ENCODE measurements at places on chromosomes 6 and 20.

GRCh38 chr6:129923530-129924250 lies 62.6 kb upstream of the TMEM244 start:
- no peak for DNase-seq

DNA sequence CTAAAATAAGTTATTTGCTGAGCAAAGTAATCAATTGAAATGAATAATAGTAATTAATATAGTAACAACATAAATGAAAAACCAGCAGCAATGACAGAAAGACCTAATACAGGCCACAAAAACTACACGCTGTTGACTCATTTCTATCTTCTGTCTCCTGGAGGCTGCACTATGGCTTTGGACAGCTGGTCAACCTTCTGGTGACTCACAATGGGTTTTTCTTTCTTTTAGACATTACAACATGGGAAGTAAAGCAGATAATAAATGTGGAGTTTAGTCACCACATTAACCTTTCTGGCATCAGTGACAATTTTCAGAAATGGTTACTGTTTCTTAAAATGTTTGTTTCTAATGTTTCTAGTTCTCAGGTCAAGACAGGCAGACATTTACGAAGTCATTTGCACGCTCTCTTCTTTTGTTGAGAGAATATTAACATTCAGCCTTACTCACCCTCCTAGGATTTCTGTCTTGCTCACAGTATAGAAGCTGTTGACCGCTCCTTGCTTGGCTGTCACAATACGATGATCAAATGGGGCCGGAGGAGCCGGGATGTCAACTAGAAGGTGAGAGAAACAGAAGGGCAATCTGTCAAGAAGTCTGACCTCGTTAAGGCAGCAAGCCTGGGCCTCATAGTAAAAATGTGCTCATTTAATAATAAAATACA lies 62.2 kb downstream of the MYLK4 start:
- no peak for DNase-seq

DNA sequence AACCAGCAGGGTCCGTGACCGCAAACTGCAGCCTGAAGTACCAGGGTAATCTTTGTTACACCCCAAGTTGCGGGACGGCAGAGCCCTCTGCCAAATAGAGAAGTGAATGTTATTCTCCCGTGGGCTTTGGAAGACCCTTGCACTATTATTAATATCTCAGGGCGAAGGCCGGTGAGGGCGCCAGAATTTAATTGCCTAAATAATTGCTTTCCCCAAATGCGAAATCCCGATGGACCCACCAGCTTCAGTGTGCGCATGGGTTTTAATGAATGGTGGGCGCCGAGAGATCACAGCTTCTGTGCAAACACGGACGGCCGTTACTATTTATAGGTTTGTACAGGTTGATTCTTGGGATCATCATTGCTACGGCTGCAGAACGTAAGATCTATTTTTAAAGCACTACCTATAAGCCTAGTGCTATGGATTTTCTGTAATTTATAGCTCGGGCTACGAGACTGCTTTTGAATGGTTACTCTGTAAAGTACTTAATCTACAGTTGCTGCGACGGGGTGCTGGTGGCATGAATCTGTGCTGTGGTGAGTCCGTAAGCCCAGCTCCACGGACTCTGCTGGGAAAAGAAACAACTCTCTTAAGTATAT lies 15.2 kb upstream of the PHACTR3 start:
- no peak for DNase-seq

- DNase-seq: no peak
These were observed 189.2 kb upstream of the AGPAT4 start for GRCh38 chr6:161463071-161463470.

GRCh38 chr6:134373282-134373922 lies 55.5 kb upstream of the SGK1 start:
- DNase-seq: no peak

GRCh38 chr6:127606131-127606562 lies 29.2 kb downstream of the C6orf58 start:
- peak; percentile 53 for DNase-seq

- peak; percentile 38 for DNase-seq
These were observed 2.5 kb downstream of the SMIM13 start for GRCh38 chr6:11096109-11096508.

DNA sequence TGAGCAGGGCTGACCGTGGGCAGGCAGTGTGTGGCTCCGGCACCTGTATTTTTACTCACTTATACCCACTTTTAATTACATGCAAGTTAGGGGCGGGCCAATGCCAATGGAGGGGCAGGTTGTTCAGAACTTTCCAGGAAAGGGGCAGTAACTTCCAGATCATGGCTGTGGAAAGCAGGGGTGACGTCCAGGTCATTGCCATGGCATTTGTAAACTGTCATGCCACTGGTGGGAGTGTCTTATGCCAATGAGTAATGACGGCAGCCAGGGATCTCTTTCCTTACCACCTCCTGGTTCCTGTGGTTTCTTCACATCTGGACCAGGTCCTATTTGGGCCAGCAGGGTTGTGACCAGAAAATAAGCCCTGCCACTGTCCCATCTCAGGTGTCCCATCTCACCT lies 258.7 kb downstream of the THBS2 start:
- DNase-seq: no peak

- DNase-seq: peak; percentile 5
These were observed 87.3 kb upstream of the AKIRIN2 start for GRCh38 chr6:87789198-87789899.

DNA sequence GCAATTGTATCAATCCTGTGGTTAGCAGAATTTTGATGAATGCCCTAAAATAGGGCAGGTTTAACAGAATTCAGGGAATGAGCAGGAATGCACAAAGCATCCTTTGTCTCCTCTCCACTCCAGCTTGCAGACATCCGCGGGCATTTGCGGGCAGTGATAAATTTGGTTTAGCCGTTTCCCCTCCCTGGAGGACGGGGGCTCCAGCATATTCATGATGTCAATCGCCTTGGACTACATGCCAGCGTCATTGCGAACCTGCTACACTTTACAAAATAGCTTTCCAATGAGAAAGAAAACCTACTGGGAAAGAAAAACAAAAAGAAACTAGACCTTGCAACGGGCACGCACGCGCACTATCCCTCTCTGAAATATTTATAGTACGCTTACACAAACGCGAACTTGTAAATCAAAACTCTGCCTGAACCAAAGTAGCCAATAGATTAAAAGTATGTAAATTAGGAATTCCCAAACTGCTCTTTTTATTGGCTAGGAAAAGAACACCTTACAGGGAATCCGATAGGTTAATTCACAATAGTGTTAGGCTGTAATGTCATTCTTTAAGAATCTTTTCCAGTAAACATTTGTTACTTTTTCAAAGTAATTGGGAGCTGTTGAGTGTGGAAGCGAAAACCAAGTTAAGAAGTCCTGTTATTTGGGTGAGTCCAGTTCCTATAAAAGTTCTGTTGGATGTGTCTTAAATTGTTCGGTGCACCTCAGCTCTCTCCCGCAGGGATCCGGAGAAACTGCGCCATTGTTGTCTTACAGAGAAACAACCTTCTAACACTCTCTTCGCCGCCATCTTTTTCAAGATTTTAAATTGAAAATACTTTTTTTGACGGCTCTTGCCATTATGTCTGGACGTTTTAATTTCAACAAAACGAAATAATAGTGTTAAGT lies 136.7 kb downstream of the HFE start:
- peak; percentile 89 for DNase-seq

GRCh38 chr6:54646069-54646950 lies 200.3 kb upstream of the FAM83B start:
- DNase-seq: no peak

GRCh38 chr6:4280707-4281106 lies 145.3 kb upstream of the ECI2 start:
- DNase-seq: peak; percentile 31

DNA sequence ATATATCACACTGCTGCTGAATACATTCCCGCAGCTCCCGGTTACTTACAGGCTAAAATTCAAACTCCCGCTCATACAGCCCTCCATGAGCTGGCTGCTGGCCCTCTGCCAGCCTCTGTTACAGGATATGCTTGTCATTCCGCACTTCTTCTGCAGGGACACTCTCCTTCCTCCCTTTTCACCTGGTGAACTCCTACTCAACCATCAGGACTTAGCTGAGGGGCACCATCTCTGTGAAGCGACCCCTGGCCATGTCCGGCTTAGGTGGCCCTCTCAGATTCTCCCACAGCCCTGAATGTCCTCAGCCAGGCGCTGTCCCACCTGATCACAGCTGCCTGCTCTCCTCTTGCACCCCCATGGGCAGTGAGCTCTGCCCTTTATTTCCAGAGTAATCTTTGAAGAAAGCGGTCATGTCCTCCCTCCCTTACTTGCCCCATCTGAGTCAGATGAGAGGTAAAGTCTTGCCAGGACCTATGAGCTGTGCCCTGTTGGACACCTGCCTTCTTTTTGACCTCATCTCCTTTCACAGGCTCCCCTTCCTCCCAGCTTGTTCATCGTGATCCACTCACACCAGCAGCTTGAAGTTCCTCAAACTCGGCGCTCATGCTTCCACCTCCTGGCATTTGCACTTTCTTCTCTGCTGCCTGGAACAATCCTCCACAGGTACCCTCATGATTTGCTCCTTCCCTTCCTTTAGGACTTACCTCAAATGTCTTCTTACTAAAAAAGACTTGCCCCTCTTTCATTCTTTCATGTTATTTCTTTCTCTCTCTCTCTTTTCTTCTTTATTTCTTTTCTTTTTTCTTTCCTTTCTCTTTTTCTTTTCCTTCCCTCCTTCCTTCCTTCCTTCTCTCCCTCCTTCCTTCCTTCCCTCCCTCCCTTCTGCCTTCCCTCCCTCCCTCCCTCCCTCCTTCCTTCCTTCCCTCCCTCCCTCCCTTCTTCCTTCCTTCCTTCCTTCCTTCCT lies 5.6 kb downstream of the CYP24A1 start:
- no peak for DNase-seq

DNA sequence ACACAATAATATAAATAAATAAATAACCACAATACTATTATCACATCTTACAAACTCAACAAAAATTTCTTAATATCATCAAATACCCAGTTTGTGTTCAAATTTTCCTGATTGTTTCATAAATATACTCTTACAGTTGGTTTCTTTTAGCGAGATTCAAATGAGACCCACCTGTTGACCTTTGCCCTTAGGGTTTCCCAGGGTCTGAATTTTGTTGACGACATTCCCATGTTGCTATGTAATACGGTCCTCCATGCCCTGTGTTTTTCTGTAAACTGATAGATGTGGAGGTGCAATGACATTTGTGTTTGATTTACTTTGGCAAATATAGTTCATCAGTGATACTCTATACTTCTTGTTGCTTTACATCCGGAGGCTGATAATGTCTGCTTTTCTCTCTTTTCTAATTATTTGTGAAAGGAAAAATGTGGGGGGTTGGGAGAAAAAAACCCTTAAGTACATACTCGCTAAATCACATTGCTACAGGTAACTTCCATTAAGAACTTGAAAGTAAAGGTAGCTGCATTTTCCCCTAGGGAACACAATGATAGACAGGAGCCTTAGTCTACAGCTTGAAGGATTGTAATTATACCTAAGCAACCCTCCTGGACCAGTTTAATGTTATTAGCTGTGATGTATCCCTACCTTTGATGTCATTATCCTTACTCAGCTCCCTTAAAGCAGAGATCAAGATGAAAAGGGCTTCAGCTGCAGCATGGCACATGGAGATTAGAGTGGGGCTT lies 6.6 kb downstream of the MOG start:
- peak; percentile 66 for DNase-seq

- DNase-seq: no peak
These were observed 188.2 kb downstream of the ERMARD start for GRCh38 chr6:169939554-169940164.

- no peak for DNase-seq
These were observed 71.4 kb downstream of the HS3ST5 start for GRCh38 chr6:114271405-114271804.

DNA sequence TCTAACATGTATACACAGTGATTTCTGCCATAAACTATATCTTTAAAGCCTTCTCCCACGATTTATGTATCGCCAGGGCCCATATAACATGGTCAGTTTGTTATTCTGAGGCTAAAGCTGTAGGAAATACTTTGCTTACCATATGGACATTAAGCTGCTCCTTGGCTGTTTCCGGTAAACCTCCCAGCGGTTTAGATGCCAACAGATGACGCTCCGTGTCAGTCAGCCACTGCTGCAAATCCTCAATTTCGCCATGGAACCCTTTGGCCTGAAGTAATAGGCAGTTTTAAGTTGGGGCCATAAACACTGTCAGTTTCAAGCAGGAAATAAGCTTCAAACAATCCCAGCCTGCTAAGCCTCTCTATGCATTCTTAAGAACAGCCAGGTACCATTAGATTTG lies 145.4 kb downstream of the DST start:
- no peak for DNase-seq

GRCh38 chr6:45416700-45417099 lies 39.0 kb upstream of the SUPT3H start:
- DNase-seq: no peak

GRCh38 chr6:10393544-10394225 lies 21.2 kb downstream of the TFAP2A start:
- peak; percentile 1 for DNase-seq

- DNase-seq: no peak
These were observed 14.6 kb upstream of the LTV1 start for GRCh38 chr6:143828572-143828971.

GRCh38 chr20:14386726-14387125 lies 49.3 kb upstream of the FLRT3 start:
- DNase-seq: no peak
